Activated gamma-delta T cell treated with Interleukin-2 at 50 U/mL for 16 hours (primary cell): ENCODE measurements at places on chromosomes 5 and 9.

DNA sequence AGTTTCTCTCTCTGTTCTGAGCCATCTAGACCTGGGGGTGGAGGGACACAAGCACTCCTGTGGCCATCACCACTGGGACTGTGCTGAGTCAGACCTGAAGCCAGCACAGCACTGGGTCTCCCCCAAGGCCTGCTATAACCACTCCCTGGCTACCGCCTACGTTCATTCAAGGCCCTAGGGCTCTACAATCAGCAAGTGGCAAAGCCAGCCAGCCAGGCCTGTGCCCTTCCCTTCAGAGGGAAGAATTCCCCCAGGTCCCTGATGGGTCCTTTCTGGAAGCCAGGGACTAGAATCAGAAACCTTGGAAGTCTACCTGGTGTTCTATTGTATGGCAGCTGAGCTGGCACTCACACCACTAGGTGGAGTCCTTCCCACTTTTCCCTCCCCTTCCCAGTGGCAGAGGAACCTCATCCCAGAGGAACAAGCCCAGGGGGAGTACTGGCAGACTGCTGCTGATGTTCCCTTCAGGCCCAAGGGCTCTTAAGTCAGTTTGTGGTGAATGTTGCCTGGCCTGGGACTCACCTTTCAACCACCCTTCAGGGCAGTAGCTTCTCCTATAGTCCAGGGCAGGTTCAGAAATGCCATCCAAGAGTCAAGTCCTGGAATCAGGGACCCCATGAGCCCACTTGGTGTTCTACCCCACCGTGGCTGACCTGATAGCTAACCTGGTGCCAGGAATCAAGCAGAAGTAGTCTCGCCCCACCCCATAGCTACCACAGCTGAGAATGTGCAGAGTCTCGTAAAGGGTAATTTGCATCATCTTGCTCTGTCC is 20.0 kb downstream of the JMY start:
- no peak for DNase-seq

DNA sequence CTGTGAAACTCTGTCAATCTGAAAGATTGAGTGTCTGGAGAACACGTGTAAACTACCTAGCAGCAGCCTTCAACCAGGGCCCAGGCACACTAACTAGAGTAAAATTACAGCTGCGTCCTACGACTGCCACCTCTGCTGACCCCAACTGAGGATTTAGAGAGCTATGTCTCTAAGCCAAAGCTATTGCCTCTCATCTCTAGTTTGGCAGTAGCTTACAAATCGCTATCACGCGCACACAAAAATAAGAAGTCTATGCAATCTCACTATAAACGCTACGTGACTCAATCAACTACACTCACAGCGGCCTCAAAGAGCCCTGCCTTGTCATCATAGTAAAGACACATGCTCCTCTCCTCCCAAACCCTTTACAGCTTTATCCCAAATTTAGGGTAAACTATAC is 8.7 kb downstream of the PPP6C start:
- DNase-seq, result no peak

GRCh38 chr9:127968042-127968441 is 12.7 kb downstream of the EEIG1 start:
- peak; percentile 10 for DNase-seq

- DNase-seq, result no peak
Observed at GRCh38 chr9:33080534-33080933, 4.1 kb upstream of the SMU1 start.

GRCh38 chr5:113176196-113176595 is 199.6 kb downstream of the DCP2 start:
- no peak for DNase-seq

- DNase-seq, result no peak
Observed at GRCh38 chr9:94949370-94949769, 222.9 kb downstream of the AOPEP start.

DNA sequence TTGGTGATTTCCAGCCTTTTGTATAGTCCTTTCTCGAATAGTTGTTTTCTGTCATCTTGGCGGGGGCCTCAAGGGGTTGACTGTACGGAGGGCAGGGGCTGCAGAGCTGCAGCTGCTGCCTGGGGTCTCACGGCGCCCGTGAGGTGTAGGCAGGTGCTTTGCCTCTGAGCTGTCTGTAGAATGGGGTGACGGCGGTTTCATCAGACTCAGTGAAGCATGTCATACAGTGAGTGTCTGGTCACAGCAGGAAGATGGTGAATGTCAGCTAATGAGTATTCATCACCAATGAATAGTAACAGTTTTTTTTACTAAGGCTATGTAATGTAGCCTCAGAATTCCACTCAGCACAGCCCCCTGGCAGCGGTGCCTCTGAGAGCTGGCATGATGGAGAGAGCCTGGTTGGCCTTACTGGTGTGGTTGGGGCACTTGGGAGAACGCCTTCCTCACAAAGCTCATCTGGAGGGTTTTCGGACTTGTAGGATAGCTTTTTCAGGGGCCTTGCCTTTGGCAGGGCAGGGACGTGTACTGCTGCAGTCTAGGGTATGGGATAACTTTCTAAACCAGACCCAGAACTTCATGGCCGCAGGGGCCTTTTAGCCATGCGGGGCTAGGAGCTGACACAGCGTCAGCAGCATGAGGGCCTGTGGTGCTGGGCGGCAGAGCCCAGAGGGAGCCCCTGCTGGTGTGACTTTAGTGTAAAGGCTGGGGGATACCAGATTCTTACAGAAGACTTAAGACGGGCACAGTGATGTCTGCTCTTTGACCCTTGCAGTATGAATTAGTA is 15.0 kb downstream of the TENT4A start:
- DNase-seq, result no peak

- no peak for DNase-seq
Observed at GRCh38 chr5:33711094-33711679, 180.6 kb downstream of the ADAMTS12 start.

- no peak for DNase-seq
Observed at GRCh38 chr9:23777328-23777727, 48.7 kb downstream of the ELAVL2 start.

GRCh38 chr5:176337913-176338312 is 23.7 kb downstream of the KIAA1191 start:
- DNase-seq, result no peak

GRCh38 chr5:52800394-52801213 is 12.9 kb downstream of the ITGA1 start:
- DNase-seq, result peak; percentile 33

- DNase-seq, result no peak
Observed at GRCh38 chr5:120552638-120553037, 88.5 kb downstream of the PRR16 start.

DNA sequence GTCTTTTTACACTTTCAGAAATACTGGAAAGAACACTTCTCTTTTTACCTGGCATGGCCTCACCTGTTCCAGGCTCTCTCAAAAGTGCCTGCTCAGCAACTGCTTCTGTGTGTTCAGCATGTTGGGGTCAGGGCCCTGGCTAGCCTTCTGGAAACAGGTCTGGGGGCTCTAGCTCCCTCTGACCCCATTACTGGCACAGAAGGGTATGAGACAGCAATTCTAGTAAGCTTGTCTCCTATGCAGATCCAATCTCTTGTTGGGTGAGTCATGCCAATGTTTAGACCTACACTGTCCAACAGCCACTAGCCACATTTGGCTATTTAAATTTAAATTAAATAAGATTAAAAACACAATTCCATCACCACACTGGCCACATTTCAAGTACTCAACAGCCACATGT is 80.8 kb downstream of the MAPKAP1 start:
- no peak for DNase-seq

- DNase-seq, result no peak
Observed at GRCh38 chr9:35923927-35924763, 14.9 kb downstream of the SPAAR start.

DNA sequence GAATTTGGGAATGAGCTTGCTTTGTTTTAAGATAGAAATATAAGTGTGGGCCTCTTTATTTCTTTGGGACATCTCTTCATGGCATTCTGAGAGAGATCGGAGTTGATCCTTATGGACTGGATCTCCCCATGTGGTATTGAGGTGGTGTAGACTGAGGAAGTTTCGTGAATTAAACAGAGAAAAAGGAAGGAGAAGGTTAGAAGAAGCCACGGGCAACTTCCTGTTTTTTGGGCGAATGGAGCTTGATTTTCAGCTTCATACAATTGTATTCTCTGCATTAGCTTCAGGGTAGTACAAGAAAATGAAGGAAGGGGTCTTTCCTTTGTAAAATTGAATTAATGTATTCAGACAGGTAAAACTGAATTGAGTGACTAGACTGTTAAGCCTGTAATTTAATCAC is 70.5 kb upstream of the HMHB1 start:
- DNase-seq, result no peak

- no peak for DNase-seq
Observed at GRCh38 chr9:121268851-121269641, 1.1 kb downstream of the GSN start.

DNA sequence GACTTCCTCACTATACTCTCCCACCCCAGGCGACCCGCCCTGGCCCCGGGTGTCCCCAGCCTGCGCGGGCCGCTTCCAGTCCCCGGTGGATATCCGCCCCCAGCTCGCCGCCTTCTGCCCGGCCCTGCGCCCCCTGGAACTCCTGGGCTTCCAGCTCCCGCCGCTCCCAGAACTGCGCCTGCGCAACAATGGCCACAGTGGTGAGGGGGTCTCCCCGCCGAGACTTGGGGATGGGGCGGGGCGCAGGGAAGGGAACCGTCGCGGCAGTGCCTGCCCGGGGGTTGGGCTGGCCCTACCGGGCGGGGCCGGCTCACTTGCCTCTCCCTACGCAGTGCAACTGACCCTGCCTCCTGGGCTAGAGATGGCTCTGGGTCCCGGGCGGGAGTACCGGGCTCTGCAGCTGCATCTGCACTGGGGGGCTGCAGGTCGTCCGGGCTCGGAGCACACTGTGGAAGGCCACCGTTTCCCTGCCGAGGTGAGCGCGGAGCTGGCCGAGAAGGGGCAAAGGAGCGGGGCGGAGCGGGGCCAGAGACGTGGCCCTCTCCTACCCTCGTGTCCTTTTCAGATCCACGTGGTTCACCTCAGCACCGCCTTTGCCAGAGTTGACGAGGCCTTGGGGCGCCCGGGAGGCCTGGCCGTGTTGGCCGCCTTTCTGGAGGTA is 2.1 kb downstream of the CA9 start:
- DNase-seq, result no peak

DNA sequence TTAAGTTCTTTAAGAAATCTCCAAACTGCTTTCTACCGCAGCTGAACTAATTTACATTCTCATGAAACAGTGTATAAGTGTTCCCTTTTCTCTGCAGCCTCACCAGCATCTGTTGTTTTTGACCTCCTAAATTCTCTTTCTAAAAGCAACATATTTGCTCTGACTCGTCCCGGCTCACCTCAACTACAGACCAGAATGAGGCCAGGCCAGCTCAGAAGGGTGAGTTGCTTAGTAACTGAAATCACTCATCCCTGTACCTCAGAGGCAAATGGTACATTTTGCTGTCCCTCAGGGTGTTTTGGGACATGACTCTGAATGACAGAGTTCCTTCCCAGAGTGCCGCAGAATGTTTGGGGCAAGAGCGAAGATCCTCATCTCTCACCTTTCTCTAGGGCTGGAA is 127.5 kb downstream of the FRMD3 start:
- DNase-seq, result no peak

DNA sequence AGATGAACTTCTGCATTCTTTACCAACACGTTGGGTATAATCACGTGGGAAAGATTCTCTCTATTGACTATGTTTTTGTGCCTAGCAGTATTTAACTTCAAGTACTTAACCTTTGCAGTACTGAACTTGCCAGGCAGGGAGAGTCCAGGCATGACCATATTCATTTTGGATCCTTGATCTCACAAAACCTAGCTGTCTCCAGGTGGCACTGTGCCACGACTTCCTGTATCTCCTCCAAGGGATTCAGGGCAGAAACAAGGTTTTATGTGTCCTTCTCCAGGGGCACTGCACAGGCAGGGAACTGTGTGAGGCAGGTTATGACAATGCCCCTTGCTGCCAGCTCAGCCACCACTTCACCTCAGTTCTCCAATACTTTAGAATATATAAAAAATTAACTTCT is 11.7 kb upstream of the IFNA5 start:
- DNase-seq, result no peak

- no peak for DNase-seq
Observed at GRCh38 chr5:14064841-14065240, 78.3 kb upstream of the TRIO start.

- no peak for DNase-seq
Observed at GRCh38 chr5:178155065-178155464, 1.4 kb upstream of the NHP2 start.

- DNase-seq, result no peak
Observed at GRCh38 chr5:10808347-10809226, 47.6 kb upstream of the DAP start.

GRCh38 chr5:143962201-143962600 is 150.2 kb downstream of the HMHB1 start:
- no peak for DNase-seq

DNA sequence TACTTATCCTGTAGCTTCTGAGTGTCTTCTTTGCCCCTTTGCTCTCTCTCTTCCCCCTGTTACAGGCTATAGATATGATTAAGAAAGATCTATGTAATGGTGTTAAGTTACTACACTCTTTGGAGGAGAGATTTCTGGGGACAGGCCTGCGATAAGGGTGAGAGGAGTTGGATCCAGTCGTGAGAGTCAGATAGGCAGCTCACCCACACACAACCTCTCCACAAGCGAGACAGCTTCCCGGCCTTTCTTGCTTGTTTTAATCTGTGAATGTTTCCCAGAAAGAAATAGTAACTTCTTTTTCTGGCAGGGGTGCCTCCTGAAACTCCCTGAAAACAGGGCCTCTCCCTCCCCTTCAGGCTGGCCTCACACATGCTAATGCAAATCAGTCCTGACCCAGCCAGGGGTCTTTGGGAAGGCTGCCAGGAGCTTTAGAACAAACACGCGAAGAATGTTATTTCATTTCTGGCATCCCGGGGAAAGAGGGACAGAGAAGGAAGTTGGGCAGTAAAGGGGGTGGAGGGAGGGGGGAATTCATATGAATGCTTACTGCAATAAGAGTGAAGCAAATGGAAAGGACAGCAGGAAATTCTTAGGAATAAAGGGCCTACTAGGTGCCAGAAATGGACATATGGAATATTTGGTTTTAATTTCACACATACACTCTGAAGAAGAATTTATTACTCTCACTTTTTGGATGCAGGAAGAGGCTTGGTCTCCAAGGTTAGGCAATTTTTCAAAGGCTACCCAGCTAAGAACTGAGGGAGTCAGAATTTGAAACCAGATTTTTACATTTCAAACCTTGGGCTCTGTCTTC is 215.8 kb upstream of the TRIM32 start:
- no peak for DNase-seq

DNA sequence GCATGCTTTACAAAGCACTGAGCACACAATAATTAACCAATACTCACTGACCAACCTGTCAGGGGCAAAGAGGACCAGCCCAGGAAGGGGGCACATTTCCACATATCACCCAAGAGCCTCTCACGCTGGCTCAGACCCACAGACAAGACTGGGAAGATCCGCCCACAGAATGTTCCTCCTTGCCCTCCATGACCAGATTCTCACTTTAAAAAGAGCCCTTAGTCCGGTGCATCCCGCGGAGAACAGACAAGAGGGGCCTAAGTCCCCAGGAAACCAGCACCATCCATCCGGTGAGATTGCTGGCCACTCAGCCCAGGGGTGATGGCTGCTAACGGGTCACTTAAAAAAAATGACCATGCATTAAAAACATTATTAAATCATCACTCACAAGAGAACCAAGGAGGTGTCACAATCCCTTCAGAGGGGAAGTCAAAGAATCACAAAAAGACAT is 32.9 kb downstream of the SEMA4D start:
- DNase-seq, result no peak
